RPMI7951 (cell line): ENCODE measurements at places on chromosomes 4 and X. TPM values are rescaled to one million over a fixed set of nuclear protein-coding genes. Genes with fewer than 3 reads are reported as not detected.

Gene GLRB
- 9.8 and 11.1 TPM in 2 replicates for total RNA-seq

Gene TEX13B
- total RNA-seq, result 0.12 TPM in 1 of 2 replicates, not detected in the other

Gene TMEM128
- 20.2 and 30.1 TPM in 2 replicates for total RNA-seq

Gene NKX3-2
- total RNA-seq, result 0.96 and 0.98 TPM in 2 replicates

- no peak for DNase-seq
Measured at GRCh38 chr4:13617801-13618200, 9.7 kb downstream of the BOD1L1 start.

- no peak for DNase-seq
Measured at GRCh38 chr4:100681289-100681688, 163.5 kb upstream of the EMCN start.

DNA sequence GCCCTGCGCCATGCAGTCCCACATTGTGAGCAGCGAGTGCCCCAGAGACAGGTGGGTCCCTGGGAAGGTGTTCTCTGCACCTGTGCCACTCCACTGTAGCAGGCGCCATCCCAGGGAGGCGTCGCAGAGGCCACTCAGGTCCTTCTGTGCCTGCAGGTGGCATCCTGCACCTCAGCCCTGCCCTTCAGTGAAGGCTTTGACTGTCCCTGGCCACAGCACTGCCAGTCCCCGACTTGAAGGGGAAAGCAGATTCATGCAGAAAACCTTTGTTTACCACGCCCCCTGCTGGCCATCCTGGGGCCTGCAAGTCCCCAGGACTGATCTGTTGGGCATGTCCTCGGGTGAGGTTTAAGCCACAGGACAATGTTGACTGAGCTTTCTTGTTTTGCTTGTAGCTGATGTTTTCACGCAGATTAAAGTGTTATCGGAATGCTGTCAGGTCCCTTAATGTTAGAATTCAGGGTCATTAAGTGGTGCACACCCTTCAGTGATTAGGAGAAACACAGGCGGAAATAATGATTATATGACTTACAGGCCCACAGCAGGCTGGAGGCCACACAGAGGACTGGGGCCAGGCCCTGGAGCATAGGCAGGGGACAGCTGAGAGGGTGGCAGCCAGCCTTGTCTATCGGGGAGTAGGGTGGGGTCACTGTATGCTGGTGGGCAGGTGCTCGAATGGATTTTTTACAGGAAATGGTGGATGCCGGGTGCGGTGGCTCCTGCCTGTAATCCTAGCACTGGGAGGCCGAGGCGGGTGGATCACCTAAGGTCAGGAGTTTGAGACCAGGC is 5.0 kb downstream of the TACC3 start:
- DNase-seq, result peak; percentile 70

DNA sequence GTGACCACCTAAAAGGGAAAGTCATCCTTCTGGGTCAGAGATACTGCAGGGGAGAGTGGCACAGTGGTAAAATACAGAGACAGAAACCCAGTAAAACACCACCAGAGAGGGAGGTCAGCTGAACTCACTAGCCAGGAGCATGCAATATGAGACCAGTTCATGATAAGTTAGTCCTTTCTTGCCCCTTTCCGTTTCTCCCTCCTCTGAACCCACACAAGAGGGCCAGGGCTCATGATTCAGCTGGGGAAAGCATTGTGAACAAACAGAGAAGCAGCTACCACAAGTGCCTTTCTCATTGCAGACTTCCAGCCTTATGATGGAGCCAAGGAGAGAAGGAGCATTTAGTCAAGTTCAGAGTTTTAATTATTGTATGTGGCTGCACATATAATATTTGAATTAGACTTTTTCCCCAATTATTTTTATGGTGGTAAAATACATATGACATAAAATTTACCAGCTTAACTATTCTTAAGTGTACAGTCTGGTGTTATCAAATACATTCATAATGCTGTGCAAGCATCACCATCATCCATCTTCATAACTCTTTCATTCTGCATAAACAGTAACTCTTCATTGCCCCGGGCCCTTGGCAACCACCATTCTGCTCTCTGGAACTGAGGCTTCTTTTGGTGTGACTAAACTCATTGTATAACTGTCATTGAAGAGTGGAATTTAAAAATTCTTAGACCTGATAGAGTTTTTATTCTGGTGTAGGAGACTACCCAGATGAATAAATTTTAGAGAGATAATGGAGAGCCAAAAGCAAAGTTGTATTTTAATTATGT is 114.6 kb downstream of the DDIT4L start:
- DNase-seq, result no peak
